Stimulated activated CD4-positive, alpha-beta T cell treated with anti-CD3 and anti-CD28 coated beads, Interleukin-1b, Interleukin-23, amount 100 ng/mL, for 48 hours (primary cell): ENCODE measurements at places on chromosomes 7 and 10.

GRCh38 chr10:133140417-133141143 is 19.4 kb upstream of the KNDC1 start:
- DNase-seq, result no peak

DNA sequence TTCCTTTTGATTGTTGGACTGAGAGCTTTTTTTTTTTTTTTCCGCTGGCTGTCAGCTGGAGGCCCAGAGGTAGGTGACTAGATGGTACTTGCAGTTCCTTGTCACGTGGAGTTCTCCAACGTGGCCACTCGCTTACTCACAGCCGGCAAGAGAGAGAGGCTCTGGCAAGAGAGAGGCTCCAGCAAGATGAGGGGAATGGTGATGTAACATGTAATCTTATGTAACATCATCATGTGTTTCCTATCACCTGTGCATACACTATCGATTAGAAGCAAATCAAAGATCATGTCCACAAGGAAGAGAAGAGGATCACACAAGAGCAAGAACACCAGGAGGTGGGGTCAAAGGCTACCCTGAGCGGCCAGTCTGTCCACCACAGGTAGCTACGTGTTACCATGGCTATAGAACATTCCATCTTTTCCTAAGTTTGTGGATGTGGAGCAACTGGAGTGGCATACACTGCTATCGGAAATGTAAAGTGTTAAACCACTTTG is 4.0 kb upstream of the BORCS7 start:
- DNase-seq, result no peak

GRCh38 chr10:18980089-18980629 is 68.4 kb upstream of the MALRD1 start:
- no peak for DNase-seq

DNA sequence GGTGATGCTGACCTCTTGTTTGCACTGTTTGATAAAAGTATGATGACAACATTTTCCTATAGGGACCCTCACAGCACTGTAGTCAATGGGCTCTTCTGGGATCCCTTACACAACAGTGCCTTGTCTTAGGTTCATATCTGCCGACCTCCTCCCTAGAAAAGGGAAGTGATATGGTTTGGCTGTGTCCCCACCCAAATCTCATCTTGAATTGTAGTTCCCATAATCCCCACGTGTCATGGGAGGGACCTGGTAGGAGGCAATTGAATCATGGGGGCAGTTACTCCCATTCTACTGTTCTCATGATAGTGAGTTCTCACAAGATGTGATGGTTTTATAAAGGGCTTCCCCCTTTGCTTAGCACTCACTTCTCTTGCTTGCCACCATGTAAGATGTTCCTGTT is 23.1 kb downstream of the ZC3HAV1 start:
- no peak for DNase-seq

- DNase-seq, result no peak
These were observed 89.2 kb downstream of the KBTBD2 start for GRCh38 chr7:32802305-32802910.

DNA sequence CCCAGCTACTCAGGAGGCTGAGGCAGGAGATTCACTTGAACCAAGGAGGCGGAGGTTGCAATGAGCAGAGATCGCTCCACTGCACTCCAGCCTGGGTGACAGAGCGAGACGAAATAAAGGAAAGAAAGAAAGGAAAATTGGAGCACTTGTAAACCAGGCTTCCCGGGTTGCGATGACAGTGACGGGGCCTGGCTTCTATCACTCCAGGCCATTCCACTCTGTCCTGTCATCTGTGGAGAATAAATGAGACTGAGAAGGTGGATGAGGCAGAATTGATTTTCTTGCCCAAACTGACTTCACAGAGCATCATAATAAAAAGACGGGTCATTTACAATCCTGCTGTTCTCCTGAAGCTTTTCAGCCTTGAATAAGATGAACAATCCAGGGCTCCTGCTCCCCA is 12.1 kb upstream of the KPNA7 start:
- DNase-seq, result no peak

GRCh38 chr10:125419146-125419545 is 258.8 kb upstream of the CTBP2 start:
- DNase-seq, result no peak

- no peak for DNase-seq
These were observed 9.8 kb downstream of the PSMA2 start for GRCh38 chr7:42922017-42922753.

GRCh38 chr10:127977357-127978009 is 70.6 kb downstream of the PTPRE start:
- DNase-seq, result no peak

DNA sequence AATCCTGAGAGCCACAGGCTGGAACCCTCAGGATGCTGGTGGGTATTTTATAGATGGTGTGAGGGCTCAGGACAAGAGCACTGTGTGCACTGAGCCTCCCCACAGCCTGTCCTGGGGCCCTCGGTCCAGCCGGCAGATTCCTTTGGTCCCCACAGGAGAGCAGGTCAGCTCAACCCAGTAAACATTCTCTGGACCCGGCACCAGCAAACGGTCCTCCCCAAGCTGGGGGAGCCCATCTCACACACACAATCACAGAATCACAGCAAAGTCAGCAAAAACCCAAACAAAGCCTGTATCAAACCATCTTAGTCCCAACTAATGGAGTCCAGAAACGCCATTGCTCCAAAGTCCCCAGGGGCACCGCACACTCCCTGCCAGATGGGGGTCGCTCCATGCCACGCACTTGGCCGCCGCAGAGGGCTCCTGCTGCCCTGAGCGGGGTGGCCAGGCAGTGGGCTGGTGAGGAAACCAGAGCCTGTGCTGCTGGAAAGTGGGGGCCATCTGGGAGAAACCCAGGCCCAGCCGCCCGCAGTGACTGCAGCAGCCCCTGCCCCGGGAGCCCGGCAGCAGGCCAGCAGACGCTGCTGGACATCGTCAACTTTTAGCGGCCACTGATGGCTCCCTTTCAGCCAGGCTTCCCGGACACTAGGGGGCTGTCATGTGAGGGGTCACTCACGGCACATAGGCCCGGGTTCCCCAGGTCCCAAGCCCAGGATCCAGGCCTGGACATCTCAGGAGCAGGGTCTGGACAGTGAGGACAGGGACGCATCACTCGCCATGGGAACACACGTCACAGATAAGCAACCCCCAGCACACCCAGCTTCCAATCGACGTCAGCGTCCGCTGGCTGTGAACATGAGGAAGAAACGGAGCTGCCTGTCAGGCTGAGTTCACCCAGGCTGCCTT is 52.6 kb downstream of the DPYSL4 start:
- no peak for DNase-seq

DNA sequence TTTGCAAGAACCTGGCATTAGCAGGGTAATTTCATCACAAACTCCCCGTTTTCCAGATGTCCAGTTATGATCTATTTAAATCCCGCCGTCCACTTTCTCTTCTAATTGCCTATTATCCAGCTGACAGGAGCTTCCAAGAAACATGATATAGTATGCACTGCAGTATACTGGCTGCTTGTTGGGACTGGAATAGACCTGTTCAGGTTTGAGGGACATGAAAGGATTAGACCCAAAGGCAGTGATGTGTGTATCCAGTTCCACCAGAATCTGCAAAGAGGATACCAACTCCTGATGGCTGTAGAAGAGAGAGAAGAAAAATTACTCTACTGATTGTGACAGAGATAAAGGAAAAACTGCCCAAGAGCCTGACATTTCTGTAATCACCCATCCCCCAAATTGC is 8.9 kb downstream of the MSS51 start:
- no peak for DNase-seq

DNA sequence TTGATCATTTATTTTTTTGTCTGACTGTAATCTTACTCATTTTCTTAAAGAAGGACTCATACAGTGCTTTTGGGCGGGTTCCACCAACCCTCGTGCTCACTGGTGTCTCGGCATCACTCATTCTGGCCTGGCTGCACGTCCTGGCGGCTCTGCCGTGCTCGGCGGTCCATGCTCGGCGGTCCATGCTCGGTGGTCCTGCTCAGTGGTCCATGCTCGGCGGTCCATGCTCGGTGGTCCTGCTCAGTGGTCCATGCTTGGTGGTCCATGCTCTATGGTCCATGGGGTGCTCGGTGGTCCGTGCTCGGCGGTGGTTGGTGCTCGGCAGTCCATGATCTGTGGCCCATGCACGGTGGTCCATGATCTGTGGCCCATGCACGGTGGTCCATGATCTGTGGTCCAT is 72.5 kb downstream of the WDR37 start:
- DNase-seq, result no peak

- DNase-seq, result no peak
These were observed 131.8 kb downstream of the FGFR2 start for GRCh38 chr10:121466424-121466823.
